Stimulated activated CD4-positive, alpha-beta T cell treated with anti-CD3 and anti-CD28 coated beads, Interleukin-1b, Interleukin-23, amount 100 ng/mL, for 1 hour (primary cell): ENCODE measurements at places on chromosomes 7 and 10.

DNA sequence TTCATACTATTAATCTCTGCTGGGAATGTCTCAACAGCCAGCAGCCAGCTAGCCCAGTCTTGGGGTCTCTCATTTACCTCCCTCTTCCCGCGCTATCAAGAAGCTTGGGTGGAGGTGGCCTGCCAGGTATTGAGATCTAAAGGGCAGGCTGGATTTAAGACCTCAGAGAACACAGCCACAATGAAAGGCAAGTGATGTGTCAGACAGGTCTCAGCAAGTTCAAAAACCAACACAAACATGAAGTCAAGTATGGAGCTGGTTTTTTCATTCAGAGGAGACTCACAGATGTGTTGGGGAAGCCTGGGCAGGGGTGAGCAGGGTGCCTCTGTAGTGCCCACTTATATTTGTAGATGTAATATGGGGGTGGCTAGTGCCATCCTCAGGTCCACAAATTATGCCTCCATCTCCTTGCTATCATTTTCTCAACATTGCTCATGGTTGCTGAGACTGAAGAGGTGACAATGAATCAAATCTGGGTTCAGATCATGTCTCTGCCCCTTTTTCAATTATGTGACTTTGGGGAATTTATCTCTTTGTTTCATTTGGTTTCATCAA, 27.7 kb upstream of the CROT start:
- no peak for DNase-seq

GRCh38 chr10:132489704-132490534, 47.7 kb upstream of the INPP5A start:
- no peak for DNase-seq

GRCh38 chr10:89980166-89980565, 278.8 kb downstream of the KIF20B start:
- DNase-seq: no peak

GRCh38 chr10:93652857-93653256, 40.5 kb downstream of the PDE6C start:
- DNase-seq: no peak

- no peak for DNase-seq
These were observed 22.2 kb upstream of the ADAMTS14 start for GRCh38 chr10:70650104-70650503.

- DNase-seq: no peak
These were observed 11.1 kb downstream of the MAFK start for GRCh38 chr7:1541431-1542162.

- no peak for DNase-seq
These were observed 184.7 kb downstream of the VTI1A start for GRCh38 chr10:112631501-112632400.

- DNase-seq: no peak
These were observed 118.1 kb downstream of the MPP7 start for GRCh38 chr10:28184810-28185209.

GRCh38 chr7:81430150-81430549, 339.7 kb downstream of the HGF start:
- DNase-seq: no peak

DNA sequence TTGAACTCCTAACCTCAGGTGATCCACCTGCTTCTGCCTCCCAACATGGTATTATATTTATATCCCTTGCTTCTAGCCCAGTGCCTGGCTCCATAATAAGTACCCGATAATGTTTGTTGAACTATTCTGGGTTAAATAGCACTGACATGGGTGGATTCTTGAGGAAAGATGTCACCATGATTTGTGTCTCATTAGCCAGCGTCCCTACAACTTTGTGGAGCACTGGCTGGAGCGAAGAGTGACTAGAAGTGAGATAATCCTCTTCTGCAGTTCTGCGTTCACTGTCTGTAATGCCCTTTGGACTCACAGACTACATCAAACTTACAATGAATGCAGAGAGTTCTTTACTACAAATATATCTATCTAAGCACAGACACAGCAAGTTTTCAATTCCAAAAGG, 16.9 kb upstream of the AKR1E2 start:
- no peak for DNase-seq

DNA sequence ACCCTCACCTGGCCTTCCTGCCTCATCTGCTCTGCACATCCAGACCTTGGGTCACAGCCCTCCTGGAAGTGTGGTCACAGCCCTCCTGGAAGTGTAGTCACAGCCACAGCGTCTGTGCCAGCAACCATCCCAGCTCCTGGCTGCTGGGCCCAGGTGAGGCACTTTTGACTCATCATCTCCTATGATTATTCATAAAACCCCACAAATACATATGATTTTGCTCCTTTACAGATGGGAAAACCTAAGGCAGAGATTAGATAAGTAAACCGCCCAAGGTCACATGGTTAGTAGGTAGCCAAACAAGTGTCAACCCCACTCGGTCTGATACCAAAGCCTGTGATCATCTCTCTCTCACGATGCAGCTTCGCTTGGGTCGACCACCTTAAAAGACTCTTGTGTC, 94.3 kb downstream of the PRLHR start:
- no peak for DNase-seq

DNA sequence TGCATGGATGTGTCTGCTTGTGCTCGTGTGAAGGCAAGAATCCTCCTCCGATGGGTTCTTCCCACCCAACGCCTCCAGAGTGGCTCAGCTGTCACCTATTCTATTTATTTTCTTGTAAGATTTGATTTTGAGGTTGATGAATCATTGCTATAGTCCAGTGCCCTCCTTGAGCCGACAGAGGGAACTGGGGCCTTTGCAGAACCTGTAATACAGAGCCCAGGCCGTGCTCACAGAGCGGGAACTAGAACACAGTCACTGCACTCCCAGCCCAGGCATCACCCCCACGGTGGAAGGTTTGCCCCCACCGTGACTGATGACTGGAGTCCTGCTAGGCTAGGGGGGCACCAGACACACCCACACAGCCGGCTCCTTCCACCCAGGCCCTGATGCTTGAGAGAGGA, 2.0 kb downstream of the RARRES2 start:
- no peak for DNase-seq

DNA sequence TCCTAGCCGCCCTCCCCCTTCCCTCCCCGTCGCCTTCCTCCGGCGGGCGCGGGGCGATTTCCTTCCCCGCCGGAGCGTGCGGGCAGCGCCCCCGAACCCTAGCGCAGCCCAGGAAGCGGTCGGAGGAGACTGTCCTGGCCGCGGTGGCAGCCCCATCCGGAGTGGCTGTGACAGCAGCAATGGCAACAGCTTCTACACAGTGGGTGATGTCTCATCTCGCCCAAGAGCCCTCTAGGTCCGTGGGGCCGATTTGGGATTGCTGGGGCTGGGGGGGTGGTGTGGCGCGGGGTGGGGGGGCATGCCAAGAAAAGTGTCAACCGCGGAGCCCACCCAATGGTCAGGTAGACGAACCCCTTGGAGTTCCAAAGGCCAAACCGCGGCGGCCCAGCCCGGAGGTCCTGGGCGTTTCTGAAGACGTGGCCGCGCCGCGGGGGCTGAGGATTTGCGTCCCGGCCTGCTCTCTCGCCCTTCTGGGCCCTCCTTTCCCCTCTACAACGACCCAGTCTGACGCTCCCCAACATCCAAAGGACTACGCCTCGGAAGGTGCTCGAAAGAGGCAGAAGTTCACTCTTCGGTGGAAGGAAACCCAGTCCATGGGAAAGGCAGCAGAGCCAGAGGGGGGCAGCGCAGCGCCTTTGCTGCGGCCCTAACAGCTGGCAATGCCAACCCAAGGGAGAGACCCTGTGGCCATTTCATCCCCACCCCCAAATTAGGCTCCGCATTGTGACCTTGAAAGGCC, 603 bp upstream of the TWIST1 start:
- no peak for DNase-seq

DNA sequence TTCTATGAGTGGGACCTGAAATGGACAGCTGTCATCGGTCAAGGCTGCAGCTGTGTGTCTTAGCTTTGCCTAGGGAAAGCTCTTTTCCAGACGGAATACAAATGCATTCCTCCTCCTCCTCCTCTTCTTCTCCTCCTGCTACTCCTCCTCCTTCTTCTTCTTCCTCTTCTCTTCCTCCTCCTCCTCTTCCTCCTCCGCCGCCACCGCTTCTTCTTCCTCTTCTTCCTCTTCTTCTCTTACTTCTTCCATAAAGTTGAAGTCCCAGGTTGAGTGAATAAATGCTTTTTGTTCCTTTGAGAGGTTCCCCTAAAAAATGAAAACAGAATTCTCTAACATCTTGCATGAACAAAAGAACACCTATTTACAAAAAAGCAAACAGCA, 28.7 kb downstream of the KLF6 start:
- no peak for DNase-seq

DNA sequence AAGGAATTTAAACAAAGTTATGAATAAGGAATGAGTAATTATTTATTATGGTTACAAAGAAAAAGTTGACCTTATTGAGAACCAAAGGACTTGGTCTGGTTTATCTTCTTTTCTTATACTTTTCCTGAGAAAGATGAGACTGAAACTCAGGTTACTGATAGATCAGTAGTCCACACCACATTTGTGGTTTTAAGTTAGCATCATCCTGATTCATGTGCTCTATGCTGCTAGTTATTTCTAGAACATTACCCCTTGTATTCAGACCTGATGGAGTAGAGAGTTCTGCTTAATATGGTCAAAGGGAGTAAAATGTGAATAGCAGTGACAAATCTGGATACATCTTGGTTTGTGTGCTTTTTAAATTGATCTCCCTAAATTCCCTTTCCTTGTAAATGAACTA, 63.8 kb downstream of the FOXP2 start:
- no peak for DNase-seq

DNA sequence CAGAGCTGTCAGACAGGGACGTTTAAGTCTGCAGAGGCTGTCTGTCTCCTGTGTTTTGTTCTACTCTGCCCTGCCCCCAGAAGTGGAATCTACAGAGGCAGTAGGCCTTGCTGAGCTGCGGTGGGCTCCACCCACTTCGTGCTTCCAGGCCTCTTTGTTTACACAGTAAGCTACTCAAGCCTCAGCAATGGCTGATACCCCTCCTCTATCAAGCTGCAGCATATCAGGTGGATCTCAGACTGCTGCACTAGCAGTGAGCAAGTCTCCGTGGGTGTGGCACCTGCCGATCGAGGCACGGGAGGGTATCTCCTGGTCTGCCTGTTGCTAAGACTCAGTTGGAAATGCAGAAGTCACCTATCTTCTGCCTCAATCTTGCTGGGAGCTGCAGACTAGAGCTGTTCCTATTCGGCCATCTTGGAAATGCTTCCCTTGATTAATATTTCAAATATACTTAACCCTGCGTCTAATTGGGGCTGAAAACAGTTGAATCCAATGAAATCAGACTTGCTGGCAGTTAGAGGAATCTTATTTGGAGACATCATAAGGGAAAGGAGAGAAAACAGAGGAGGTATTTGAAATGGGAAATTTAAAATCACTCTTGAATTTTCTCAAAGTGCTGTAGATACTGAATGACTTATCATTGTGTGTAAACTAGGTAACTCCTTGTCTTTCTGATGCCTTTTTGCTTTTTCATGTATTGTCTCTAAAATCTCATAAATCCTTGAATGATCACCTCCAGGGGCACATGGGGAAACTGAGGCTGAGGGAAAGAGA, 13.8 kb upstream of the CYP3A5 start:
- DNase-seq: no peak

DNA sequence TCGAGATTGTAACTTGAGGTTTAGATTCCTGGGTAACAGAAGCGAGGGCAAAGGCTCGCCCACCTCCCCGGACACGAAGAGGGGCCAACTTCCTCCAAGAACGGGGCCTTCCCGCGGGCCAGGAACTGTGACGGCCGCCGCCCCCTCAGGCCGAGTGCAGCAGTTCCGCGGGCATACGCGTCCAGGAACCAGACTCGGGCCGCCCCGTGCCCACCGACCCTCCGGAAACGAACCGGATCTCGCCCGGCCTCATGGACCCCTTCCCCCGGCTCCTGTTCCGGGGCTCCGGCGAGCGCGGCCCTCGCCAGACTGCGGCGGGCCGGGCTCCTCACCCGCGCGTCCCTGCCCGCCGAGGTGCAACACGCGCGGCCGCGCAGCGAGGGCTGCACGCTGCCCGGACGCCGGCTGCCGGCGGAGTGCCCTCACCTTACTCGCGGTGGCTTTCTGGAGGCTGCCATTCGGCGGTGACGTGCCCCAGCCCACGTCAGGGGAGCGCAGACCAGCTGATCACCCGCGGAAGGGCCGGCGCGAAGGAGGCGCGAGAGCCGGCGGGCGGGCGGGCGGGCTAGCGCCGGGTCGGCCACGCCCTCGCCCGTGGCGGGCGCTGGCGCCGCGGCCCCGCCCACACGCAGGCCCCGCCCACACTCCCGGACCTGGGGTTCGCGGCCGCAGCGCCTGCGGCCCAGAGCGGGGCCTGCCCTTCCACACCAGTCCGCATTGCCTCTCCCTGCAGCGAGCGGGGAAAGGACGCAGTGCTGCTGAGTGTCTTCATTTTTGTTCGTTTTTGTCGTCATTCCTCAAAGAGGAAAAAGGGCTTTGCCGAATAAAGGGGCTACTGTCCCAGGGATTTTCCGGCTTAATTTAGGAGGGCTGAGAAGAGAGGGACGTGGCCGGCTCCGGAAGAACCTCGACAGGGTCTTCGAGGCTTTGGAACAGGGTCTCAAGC, at the start of gene XPNPEP1:
XPNPEP1 (minus strand) TSS at position 536 of the 946 bp plus-strand sequence; CDS start at position 458, 78 bp downstream.
- DNase-seq: peak; percentile 52

- no peak for DNase-seq
These were observed 133.1 kb downstream of the CUBN start for GRCh38 chr10:16996530-16996964.

GRCh38 chr10:62243647-62243997, 25.0 kb downstream of the RTKN2 start:
- no peak for DNase-seq

GRCh38 chr10:89332123-89332633, 4.4 kb downstream of the IFIT3 start:
- DNase-seq: no peak

DNA sequence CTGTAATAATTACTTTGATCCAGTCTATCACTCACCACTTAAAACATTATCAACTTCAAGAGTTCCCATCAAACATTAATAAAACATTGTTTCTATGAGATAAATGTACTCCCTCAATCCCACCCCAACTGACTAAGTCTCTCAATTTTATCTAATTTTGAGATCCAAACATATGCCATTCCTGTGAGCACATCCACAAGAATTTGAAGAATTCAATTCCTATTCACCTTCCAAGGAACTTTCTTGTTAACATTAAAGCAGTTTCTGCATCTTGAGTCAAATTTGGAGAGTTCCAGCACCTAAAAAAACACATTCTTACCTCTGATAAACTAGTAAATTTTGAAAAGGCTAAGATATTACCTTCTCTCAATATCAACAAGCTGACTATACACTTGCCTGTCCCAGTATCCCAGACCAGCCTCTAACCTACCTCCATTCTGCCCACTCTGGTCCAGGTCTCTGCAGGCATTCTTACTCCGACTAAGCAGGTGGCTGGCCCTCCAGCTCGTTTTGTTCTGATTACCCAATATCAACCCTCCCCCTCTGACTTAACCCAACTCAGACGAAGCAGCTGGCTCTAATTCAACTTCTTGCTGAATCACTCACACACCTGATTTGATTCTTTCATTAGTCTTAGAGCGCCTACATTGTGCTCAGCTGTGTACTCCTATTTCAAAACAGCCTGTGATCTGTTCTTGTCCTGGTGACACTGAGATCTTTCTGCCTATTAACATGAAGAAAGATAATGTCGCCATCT, 275.2 kb downstream of the IPMK start:
- DNase-seq: no peak

GRCh38 chr7:91468256-91468655, 204.0 kb downstream of the FZD1 start:
- no peak for DNase-seq

- DNase-seq: no peak
These were observed 64.7 kb upstream of the JAZF1 start for GRCh38 chr7:28245123-28245878.

- peak; percentile 72 for DNase-seq
These were observed 18.4 kb downstream of the GIMAP5 start for GRCh38 chr7:150755473-150756099.
